ENCODE measurements at places on chromosomes 3 and 15.

- DNase-seq: no peak
These were observed 147.2 kb downstream of the SSR3 start for GRCh38 chr3:156407617-156408225.

DNA sequence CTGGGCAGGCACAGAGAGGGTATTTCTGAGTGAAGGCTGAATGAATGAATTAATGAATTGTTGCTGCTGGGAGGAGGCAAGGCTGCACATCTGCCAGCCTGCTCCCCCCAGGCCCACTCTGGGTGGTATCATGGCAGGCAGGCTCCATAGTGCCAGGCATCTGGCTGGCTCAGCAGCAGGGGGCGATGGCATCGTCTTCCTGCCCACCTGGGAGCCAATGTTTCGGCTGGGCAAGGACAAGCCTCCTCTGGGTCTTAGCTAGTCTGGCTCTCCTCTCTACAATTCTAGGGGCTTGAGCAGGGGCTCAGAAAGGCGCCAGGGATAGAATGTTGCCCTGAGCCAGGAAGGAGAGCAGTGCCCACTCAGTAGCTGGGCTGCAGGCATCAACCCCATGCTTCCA is 1.7 kb upstream of the TLR9 start:
- no peak for DNase-seq

DNA sequence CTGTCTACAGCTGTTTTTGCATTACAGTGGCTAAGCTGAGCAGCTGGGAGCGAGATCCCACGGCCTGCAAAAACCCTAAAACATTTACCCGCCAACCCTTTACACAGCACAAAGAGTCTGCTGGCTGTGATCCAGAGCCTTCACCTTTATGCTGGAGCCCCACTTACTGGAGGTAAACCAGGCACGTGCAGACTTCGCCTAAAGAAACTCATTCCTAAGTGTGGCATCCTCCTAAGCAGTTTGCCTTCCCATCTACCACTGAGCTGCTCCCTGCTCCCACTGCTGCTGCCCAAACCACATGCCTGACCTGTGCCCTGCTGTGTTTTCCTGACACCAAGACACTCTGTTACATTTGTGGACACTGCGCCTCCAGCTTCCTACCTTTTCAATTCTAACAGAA is 53.0 kb downstream of the CHSY1 start:
- DNase-seq: no peak

GRCh38 chr3:15795651-15796308 is 2.0 kb downstream of the ANKRD28 start:
- no peak for DNase-seq

DNA sequence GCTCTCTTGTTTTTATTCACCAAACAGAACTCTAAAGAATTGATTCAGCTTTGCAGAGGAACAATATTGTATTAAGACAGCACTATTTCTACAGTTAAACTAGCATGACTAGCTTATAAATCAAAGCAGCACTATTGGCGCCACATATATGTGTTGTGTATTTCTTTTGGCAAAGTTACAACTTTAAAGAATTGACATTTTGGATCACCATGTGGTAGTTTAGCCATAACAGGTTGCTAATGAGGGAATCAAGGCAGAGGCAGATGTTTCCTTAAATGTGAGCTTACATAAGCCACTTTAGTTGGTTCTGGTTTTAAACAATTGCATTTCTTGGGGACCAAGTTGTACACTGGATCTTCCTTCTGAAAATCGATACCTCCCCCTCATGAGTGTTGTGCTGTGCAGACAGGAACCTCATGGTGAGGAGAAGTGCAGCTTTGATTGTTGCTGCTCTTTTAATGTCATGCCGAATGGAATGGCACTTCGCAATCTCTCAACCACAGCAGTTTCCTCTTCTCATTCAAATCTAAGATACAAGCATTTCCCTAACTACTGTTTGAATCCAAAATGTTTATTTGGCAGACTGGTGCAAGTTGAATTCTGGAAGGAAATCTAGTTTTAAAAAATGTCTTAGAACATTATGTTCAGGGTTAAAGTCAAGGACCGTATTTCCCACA is 151.2 kb downstream of the MYRIP start:
- no peak for DNase-seq
